ENCODE measurements at places on chromosomes 4 and X. TPM values are rescaled to one million over a fixed set of nuclear protein-coding genes. Genes with fewer than 3 reads are reported as not detected.

The ACSL4 gene
- 95.1 TPM for total RNA-seq

The TLR3 gene
- total RNA-seq: 3.7 TPM

The RASGEF1B gene
- 4.5 TPM for total RNA-seq

The SPANXA2 gene
- total RNA-seq: not detected

The MBTPS2 gene
- 8.9 TPM for total RNA-seq

The SYP gene
- total RNA-seq: 1.9 TPM

The TMSB15C gene
- total RNA-seq: 4.6 TPM

The DACH2 gene
- not detected for total RNA-seq

The CDX4 gene
- not detected for total RNA-seq

The CT45A1 gene
- not detected for total RNA-seq

The GABRA4 gene
- not detected for total RNA-seq

The ADH1A gene
- total RNA-seq: not detected

The POU3F4 gene
- not detected for total RNA-seq

The IRAK1 gene
- 148 TPM for total RNA-seq

The GLRA3 gene
- total RNA-seq: not detected

The IBSP gene
- not detected for total RNA-seq

The TMEM35A gene
- total RNA-seq: not detected

The ATP2B3 gene
- total RNA-seq: not detected

The SLC9B1 gene
- total RNA-seq: 1.3 TPM

The MAGEC1 gene
- total RNA-seq: not detected

The TLL1 gene
- not detected for total RNA-seq

The GLUD2 gene
- 0.80 TPM for total RNA-seq

The ZFX gene
- 44.5 TPM for total RNA-seq

The TECRL gene
- total RNA-seq: not detected

The BTC gene
- not detected for total RNA-seq

The PPP2R2C gene
- total RNA-seq: not detected

The TMEM47 gene
- not detected for total RNA-seq

The HS6ST2 gene
- not detected for total RNA-seq

The CXorf51B gene
- not detected for total RNA-seq

The GABRG1 gene
- total RNA-seq: not detected

The PPP4R3C gene
- total RNA-seq: not detected

The CCDC110 gene
- not detected for total RNA-seq

The XPNPEP2 gene
- total RNA-seq: 1.0 TPM

The FATE1 gene
- not detected for total RNA-seq

The ABCG2 gene
- 4.4 TPM for total RNA-seq

The EXOC1L gene
- not detected for total RNA-seq

The USP26 gene
- total RNA-seq: not detected

The WDFY3 gene
- total RNA-seq: 0.66 TPM

The MPP1 gene
- total RNA-seq: 29.0 TPM

The USP17L24 gene
- total RNA-seq: not detected

The DTHD1 gene
- total RNA-seq: 2.9 TPM

The EREG gene
- not detected for total RNA-seq

The ZNF185 gene
- total RNA-seq: 0.91 TPM

The FAM149A gene
- total RNA-seq: 1.2 TPM

The STPG2 gene
- total RNA-seq: not detected

The SMARCA1 gene
- total RNA-seq: not detected

The THAP9 gene
- 1.9 TPM for total RNA-seq

The WDR13 gene
- 32.6 TPM for total RNA-seq

The FAM9B gene
- total RNA-seq: not detected

The TAPT1 gene
- total RNA-seq: 37.5 TPM

Measured in activated CD8-positive, alpha-beta memory T cell treated with anti-CD3 and anti-CD28 coated beads, Interleukin-2, amount 10 ng/mL, durations not matched to agents 7 days and 5 days (primary cell).